Memory B cell (primary cell): ENCODE measurements at places on chromosomes 13 and 19.

DNA sequence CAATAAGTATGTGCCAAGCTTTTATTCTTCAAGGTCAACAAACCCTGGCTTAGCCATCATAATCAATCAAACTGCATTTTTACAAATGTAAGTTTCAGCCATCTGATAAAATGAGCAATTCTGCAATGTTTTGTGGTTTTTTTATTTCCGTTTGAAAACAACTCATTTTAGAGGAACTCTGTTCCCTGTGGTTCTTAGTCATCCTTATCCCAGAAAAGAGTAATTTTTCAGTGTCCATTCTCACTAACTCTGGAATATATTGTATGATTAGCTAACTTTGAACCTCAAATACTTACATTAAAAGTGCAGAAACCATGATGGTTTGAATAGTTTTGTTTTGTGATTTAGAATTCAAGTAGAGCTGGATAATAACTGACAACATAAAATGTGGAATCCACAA, 87.6 kb downstream of the IRS2 start:
- DNase-seq: no peak

GRCh38 chr13:113785051-113786010, 26.3 kb downstream of the TMEM255B start:
- DNase-seq: no peak

- peak; percentile 67 for DNase-seq
Measured at GRCh38 chr19:49148784-49149651, 6.2 kb downstream of the HRC start.

- DNase-seq: no peak
Measured at GRCh38 chr19:43660971-43661360, 9.0 kb downstream of the PLAUR start.

GRCh38 chr13:93753639-93754038, 527.0 kb downstream of the GPC6 start:
- DNase-seq: no peak
